ENCODE measurements at places on chromosomes 3 and 15.

DNA sequence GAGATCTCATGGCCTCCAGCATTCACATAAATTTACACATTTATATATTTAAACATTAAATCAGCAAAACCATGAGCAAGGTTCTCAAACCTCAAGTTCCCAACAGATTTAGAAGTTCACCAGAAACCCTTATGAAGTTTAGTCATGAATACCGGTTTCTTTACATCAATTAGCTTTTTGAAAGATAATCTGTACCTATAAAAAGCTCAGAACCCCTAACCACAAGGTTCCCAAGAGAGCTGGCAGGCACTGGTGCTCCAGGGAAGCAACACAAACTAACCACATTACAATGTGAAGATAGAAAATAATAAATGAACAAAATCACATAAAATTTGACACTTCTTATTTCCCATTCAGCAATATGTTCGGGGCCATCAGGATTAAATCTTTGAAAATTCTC, 150.9 kb downstream of the FBN1 start:
- DNase-seq = no peak

DNA sequence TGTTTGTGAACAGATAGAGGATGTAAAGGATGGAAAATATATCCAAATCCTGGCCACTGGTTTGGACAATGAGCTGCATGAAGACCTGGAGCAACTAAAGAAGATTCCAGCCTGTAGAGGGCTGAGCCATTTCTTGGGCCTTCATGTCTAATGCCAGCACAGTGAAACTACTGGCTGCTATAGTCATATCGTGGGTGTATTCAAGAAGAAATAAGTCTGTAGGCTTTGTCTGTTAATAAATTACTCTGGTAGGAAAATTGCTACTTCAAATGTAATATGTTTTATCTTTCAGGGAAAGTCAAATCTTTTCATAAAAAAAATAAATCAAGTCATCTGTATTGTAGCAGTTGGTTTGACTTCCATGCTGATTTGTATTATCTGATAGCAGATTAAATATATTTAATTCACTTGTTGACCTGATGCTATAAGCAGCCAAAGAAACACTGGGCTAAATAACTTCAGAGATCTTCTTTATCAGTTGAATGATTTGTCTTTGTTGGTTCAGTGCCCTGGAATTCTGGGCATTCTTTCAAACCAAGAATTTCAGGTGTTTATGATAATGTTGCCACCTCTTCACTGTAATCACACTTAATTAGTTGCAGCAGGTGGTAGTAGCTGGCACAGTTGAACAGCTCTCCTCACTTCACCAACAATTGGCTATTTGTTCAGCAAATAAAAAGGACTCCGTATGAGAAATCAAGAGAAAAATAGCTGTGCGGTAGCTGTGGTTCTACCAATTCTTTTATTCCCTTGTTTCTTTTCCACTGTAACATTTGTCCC, 1109.5 kb downstream of the NSUN3 start:
- DNase-seq = no peak

DNA sequence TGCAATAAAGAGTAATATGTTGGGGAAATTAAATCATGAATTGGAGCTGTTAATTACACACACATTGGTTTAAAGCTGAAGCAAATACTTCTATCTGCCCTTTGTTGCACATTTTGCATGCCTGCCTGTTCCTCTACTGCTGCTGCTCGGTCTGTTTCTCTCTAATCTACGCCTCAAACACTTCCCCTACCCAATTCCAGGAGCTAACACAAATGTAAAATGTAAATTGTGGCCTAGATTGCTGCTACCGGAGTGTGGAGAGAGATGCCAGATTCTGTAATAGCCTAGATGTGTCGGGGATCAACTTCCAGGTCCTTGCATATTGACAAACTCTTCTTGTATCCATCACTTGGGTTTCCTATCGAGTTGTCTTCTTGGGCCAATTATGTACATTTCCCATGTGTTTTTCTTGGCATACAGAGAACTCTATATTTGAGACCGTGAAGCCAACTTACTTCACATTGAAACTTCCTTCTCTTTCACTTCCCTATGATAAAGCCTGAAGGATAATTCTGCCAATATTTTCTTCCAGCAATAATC, 450.4 kb upstream of the NR2F2 start:
- no peak for DNase-seq

DNA sequence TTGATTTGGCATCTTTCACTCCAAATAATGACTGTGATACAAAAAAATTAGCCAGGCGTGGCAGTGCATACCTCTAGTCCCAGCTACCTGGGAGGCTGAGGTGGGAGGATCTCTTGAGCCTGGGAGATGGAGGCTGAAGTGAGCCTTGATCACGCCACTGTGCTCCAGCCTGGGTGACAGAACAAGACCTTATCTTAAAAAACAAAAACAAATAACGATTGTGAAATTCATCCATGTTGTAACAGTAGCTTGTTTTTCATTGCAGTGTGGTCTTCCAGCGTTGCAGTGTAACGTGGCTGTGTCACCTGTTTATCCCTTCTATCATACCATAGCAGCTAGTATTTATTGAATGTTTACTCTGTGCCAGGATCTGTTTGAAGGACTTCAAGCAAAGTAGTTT, 120.9 kb downstream of the ITPR1 start:
- DNase-seq = no peak

DNA sequence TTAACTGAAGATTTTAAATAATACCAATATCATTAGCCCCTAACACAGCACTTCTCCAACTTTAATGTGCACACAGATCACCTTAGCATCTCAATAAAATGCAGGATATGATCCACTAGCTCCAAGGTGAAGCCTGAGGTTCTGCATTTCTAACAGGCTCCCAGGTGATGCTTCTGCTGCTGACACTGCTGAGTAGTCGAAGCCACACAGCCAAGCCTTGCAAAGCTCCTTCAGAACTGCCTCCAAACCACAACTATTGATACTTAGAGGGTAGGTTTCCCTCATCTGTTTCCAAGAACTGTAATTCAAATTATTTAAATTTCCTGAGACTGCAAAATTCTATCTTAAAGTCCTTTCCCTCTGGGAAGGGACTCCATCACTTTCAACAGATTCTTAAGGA, 3.9 kb downstream of the RIOX2 start:
- DNase-seq = no peak

DNA sequence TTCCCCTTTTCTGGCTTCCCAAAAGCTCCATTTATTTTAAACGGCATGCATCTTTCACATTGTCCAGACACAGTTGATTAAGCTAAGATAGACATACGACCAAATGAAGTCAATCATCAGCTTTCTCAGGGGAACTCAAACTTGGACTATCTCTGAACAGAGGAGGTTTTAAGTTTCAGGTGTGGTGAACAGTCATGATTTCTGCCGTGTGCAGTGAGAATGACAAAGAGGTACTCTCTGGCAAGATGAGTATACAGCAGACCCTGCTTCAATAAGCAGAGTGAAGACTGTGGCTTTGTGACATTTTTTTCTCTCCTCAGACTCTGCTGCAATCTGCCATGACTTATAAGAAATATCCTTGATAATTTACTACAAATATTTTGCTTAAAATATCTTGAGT, 307.7 kb downstream of the CNTN6 start:
- no peak for DNase-seq

GRCh38 chr3:22632536-22632935, 570.6 kb upstream of the UBE2E2 start:
- no peak for DNase-seq

GRCh38 chr15:65132878-65133547, 595 bp downstream of the PDCD7 start:
- peak; percentile 19 for DNase-seq

DNA sequence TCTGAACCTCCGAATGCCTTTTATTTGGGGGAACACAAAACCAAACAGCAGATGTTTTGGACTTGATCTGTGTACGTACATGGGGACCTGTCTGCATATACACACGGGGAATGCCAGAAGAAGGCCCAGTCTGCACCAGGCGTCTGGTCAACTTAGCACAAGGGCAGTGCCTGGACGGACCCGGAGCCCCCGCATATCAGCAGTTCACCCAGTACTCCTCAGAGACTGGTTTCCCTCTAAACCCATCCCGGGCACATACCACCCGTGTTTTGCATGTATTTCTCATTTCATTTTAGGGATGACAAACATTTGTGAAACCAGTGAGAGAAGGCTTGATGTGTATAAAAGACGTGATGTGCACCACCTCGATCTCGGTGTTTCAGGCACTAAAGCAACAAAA, 49.7 kb downstream of the KLHL25 start:
- DNase-seq = no peak

DNA sequence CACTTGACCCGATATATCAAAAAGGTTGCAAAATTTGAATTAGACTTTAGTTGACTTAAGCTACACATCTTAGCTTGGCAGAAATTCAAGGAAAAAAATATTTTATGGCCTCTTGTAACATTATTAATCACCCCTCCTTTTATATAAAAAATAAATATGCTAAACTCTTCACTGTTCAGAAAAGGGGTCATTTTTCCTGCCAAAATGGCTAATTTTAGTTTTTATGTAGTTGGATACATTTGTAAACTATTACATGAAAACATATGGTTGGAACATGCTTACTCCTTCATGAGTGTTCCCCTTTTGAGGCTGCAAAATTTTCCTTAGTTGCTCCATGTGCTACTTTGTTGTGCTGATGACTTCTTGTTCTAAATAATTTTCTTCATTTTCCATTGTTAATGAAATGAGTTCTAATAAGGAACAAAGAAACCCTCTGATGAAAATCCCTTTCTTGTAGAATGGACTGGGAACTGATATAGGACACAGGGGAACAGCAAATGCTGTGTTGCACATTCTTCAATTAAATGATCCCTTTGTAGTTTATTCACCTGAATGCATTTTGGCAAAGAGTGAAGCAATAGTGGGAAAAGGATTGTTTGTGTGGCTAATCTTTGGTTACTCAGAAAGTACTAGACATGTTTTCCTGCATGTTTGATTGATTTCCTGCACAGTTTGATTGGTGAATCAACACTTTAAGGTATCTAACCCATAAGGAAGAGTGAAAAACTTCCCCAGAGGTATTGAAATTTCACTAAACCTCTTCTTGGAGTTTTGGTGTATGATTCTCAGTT, 349.3 kb downstream of the TIGIT start:
- DNase-seq = no peak

GRCh38 chr15:98689431-98689861, 41.1 kb downstream of the IGF1R start:
- DNase-seq = no peak

- no peak for DNase-seq
Observed at GRCh38 chr3:132543011-132543739, 53.9 kb upstream of the ACKR4 start.

GRCh38 chr3:4766716-4767499, 212.3 kb upstream of the BHLHE40 start:
- DNase-seq = no peak

- no peak for DNase-seq
Observed at GRCh38 chr3:27589795-27590194, 105.6 kb upstream of the SLC4A7 start.

DNA sequence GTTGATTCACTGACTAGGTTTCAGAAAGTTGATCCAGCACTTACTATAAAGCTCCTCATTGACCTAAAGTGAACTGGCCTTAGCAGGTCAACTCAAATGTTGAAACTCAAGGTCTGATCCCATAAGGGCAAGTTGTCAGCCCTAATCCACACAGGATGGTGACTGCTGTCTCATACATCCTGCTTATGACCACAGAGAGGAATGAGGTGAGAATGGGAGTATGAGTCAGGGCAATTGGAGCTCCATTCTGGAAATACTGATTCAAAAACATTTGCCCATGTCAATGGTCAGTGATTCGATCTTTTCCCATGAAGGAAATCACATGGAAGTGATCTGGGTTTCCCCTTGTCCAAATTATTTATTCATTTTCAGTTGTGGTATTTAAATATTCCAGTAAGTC, 78.7 kb downstream of the ZNF385D start:
- DNase-seq = no peak

GRCh38 chr3:167125612-167126407, 254.3 kb downstream of the ZBBX start:
- DNase-seq = no peak

- DNase-seq = no peak
Observed at GRCh38 chr3:114892880-114893279, 254.2 kb downstream of the ZBTB20 start.

DNA sequence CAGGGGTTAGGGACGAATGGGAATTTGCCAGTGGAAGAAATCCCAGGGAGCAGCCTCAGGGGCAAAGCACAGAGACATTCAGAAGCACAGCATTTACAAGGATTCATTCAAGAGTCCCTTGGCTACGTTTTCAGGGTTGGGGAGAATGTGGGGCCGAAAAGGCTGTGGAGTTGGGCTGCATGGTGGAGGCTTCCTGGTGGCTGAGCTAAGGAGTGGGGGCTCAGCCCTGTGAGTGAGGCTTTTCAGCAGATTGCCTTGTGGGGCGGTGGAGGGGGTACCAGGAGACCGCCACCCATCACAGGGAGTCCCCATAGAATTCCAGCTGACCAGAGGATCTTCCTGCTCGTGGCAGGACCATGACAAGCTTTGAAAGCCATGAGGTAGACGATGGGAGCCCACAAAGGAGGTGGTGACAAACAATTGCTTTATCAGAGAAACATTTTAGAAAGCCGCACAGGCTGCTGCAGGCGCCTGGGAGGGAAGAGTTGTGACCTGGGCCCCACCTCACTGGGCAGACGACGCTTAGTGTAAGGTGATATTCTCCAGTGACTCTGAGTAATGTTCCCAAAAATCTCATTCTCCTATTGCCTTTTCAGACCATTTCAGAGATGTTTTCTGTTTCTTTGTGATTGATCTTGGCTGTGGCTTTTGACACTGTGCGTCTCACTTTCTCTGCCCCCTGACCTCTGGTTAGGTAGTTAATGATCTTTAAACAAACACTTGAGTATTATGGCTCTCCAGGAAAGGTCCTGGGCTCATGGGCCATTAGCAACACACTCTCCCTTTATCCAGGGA, 128.0 kb downstream of the DNAJB8 start:
- no peak for DNase-seq

- DNase-seq = no peak
Observed at GRCh38 chr15:74584779-74585178, 30.9 kb upstream of the CLK3 start.

DNA sequence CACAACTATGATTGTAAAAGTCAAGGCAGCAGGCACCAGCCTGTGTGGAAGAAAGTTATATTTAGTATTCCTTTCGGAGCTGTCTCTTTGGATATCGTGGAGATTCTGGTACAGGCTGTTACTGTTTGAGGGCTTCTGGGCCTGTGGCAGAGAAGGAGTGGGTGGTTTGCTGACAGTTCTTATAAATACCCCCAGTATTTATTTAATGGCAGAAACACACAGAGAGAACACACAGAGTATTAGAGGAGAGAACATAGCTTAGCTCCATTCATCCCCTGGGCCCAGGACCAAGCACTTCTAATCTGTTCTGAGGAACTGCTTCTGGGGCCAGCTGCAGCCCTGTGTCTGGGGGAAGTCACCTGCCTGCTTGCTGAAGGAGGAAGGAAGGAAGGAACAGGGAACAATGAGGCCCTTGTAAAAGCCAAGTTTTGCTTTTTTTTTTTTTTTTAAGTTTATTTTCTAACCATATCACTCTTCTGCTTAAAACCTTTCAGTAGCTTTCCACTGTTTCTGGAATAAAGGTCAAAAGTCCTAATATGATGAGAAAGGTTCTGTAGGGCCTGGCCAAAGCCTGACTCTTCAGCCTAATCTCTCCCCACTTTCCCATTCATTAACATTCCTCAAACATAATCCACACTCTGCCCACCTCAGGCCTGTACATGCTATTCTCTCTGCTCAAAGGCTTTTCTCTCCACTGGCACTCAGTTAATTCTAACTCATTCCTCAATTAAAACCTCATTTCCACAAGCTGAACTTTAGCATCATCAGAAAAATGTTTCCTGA, 11.8 kb upstream of the PP2D1 start:
- no peak for DNase-seq
